ENCODE measurements at places on chromosomes 5 and 9. TPM values are rescaled to one million over a fixed set of nuclear protein-coding genes. Genes with fewer than 3 reads are reported as not detected.

The ARL14EPL gene
- not detected for total RNA-seq

The CCNJL gene
- 3.5 TPM for total RNA-seq

The PTPRD gene
- 92.0 TPM for total RNA-seq

GRCh38 chr5:151703780-151704179 lies 17.1 kb upstream of the SPARC start:
- DNase-seq, result no peak

GRCh38 chr5:111398013-111398412 lies 114.3 kb downstream of the STARD4 start:
- no peak for DNase-seq

- no peak for DNase-seq
Measured at GRCh38 chr5:131242728-131243255, 21.1 kb upstream of the CDC42SE2 start.

- DNase-seq, result no peak
Measured at GRCh38 chr9:4640027-4640426, 22.1 kb upstream of the PLPP6 start.

GRCh38 chr5:36193746-36194145 lies 41.8 kb downstream of the SKP2 start:
- DNase-seq, result no peak
